ENCODE measurements at places on chromosomes 11 and 22.

DNA sequence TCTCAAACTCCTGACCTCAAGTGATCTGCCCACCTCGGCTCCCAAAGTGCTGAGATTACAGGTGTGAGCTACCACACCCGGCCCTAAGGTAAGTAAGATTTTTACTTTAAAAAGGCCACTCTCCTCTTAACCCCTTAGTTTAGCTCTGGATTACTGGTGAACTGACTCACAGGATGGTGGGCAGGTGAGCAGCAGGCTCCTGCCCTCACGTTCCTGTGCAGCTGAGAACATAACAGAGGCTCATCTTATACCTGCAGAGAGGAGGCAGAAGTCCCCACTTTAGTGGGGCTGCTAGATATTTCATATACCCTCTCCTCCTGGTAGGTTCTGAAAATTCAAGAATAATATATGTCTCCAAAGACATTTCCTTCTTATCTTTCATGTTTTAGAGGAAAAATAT lies 17.1 kb upstream of the SERPIND1 start:
- DNase-seq = no peak

DNA sequence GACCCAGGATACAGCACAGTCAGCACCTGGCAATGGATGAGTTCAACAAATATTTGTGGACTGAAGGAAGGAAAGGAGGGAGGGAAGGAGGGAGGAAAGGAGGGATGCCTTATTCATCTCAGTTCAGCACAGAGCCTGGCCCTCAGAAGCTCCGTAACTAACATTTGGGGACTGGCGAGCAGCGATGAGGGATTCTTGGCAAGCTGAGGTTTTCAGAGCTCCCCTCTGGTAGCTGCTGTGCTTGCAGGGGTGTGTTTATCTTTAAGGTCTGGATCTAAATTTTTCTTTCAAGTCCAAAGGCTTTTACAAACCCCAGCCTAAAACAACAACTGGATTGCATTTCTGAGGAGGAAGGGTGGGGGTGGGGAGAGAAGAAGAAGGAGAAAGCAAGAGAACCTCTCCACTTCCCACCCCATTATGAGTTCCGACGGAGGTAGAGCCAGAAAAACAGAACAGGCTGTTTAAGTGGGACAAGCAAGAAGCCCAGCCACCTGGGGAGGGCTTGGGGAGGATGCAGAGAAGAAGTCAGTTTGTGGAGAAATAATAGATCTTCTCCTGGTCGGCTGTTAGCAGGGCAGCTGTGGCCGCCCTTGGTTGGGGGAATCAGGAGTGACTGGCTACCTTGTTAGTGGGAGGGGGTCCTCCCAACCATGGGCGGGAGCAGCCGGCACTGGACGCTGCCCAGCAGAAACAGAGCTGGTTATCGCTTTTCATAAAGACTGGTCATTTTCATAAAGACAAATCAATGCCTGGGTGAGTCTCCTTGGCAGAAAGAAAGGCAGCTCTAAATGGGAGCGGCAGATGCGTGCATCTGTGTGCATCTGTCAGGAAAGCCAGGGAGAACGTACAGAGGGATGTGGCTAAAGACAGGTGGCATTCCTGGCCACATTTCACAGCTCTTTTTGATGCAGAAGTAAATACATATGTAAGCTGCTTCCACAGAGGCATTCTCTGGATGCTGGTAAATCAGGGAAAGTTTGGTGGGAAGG lies 78.0 kb downstream of the TSPAN18 start:
- DNase-seq = no peak

DNA sequence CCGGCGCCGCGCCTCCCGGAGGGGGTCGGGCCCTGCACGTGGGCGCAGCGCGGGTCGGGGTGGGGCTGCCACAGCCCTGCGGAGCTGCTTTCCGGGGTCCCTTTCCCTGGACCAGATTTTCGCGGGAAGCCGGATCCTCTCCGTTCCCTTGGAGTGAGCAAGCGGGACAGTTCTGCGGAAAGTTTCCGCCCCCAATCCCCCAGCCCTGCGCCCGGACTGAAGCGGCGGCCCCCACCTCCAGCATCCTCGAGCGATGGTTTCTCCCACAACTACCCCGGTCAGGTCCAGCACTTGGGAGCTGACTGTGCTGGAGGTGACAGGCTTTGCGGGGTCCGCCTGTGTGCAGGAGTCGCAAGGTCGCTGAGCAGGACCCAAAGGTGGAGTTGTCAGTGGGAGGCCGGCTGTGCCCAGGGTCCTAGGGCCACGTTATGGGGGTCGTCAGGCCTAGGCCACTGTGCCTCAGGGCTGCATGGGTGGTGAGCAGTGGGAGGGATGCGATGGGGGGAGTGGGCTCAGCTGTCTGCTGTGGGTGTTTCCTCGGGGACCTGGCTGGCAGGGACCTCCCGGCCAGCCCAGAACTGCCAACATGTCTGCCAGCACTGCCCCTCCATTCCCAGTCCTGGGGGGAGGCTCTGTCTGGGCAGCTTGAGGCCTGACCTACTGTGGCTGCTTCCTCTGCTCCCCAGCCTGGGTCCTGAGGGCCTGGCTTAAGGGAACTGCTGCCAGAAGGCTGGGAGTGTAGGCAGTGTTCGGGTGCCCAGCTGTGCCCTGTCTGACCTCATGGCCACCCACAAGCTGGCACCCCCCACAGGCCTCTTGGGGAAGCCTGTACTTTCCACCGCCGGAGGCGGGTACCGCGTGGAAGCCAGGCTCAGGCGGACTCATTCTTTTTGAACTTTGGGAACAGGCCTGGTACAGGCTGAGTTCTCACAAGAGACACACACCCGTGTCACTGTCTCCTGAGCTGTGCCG lies 726 bp downstream of the ST3GAL4 start:
- DNase-seq = no peak

DNA sequence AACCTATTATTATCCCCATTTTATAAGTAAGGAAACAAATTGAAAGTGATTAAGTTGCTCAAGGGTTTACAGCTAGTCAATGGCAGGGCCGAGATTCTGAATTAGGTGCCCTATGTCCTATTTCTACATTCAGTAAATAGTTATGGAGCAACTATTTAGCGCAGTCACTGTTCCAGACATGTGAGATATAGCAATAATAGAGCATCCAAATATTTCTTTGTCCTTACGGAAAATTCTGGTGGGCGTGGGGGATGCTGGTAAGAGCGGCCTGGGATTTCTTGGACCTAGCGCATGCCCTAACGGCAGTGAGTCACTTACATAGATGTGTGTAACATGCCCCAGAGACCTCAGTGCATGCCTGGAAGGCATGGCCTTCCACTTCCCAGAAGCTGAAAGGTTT lies 4.4 kb downstream of the DTX4 start:
- no peak for DNase-seq

DNA sequence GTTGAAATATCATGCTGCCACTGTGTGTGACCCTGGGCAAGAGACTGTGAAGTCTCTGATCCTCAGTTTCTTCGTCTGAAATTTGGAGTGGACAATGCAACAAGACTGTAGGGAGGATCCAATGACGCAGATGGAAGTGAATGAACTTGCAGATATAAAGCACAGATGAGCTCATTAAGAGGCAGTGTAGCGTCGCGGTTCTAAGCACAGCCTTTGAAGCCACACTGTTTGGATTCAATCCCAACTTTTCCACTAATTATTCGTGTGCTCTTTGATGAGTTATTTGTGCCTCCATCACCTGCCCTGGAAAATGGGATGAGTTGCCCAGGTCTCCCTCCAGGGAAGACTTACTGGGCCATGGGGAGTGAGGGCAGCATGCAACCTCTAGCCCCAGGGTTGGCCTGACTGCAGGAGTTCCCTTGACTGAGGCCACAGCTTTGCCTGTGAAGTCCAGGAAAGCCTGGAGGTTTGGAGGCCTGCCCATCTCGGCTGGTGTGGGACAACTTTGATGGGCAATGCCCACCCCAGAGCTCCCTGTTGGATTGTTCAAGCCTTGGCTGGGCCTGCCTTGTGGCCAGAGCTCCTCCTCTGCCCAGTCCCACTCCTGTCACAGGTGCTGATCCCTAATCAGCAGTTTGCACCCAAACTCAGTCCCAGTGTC lies 266.0 kb upstream of the B3GAT1 start:
- DNase-seq = no peak

DNA sequence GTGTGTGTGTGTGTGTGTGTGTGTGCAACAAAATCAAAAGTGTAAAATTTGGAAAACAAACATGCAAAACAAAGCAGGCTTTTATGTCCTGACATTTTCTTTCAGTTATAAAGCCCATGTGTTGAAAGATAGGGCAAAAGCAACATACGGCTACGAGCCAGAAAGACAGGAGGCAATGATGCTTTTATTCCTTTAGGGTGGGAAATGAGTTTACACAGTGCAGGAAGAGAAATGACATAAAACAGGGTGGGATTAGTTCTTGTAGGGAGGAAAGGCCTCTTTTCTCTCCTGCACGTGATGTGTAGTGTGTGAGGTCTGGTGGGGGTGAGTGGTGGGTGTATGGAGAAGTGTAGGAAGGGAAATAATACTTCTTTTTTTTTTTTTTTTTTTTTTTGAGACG lies 29.4 kb downstream of the IL18 start:
- no peak for DNase-seq

- DNase-seq = no peak
Measured at GRCh38 chr11:313787-314553, at the start of gene IFITM1. Gene IFITM1, plus strand, starts transcription at chr11:314040. Its CDS starts 131 bp downstream, at chr11:314171.

DNA sequence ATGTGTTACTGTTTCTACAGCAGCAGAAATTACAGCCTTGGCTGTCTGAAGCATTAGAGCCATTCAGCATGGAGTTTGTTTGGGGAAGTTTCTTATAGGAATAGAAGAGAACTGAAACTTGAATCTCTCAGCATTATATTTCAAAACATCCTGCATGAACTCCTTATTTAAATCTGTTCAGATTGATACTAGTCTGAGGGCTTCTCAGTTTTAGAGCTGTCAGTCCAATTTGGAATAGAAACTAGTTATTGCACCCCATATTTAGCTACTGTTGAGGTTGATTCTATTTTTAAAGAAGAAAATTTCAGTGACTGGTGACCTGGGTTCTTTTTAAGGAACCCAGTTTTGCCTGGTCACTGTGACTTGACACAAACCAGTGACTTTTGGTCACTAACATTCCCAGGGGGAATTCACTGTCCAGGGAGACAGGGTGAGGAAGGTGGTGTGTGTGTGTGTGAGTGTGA lies 126.0 kb upstream of the TTC12 start:
- no peak for DNase-seq

- DNase-seq = no peak
Measured at GRCh38 chr11:63564056-63564774, 1.0 kb upstream of the PLAAT2 start.

- no peak for DNase-seq
Measured at GRCh38 chr11:65315204-65315865, 669 bp downstream of the CDC42EP2 start.

GRCh38 chr22:35430897-35431322 lies 31.0 kb downstream of the MCM5 start:
- DNase-seq = no peak

GRCh38 chr22:45832959-45833580 lies 143.9 kb downstream of the WNT7B start:
- no peak for DNase-seq

DNA sequence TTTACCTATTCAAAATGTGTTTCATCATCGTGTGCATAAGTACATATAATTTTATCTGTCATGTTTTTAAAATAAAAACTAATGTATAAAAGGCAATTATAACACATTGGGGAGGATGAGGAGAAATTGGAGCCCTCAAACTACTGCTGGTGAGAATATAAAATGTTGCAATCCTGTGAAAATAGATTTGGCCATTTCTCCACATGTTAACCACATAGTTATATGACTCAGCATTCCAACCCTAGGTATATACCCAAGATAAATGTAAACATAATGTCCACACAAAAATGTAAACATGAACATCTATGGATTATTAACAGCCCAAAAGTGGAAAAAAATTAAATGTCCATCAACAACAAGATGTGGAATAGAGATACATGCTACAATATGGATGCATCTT lies 928.0 kb upstream of the FAT3 start:
- DNase-seq = no peak

All from DMS 273 treated with DMSO at 0.1 percent for 48 hours (cell line).